AML-193 (cell line): ENCODE measurements at places on chromosomes 16 and 17.
A peak's percentile ranks its signal among the peaks of the same experiment; 100 is the strongest.

- no peak for DNase-seq
These were observed 1503.7 kb downstream of the CDH11 start for GRCh38 chr16:63617990-63618763.

- DNase-seq: no peak
These were observed 75.7 kb upstream of the LHX1 start for GRCh38 chr17:36861531-36861930.

- DNase-seq: peak; percentile 72
These were observed 38.0 kb upstream of the CPHXL start for GRCh38 chr16:75764154-75764768.

DNA sequence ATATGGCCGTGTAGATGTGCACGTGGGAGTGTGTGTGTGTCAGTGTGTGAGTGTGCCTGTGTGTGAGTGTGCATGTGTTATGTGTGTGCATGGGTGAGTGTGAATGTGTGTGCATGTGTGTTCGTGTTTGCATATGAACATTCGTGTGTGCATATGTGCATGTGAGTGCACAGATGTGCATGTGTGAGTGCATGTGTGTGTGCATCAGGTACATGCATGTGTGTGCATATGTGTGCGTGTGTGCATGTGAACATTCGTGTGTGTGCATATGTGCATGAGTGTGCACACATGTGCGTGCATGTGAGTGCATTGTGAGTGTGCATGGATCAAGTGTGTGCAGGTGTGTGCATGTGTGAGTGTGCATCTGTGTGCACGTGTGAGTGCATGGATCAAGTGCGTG, 2.5 kb upstream of the TPSAB1 start:
- DNase-seq: no peak

DNA sequence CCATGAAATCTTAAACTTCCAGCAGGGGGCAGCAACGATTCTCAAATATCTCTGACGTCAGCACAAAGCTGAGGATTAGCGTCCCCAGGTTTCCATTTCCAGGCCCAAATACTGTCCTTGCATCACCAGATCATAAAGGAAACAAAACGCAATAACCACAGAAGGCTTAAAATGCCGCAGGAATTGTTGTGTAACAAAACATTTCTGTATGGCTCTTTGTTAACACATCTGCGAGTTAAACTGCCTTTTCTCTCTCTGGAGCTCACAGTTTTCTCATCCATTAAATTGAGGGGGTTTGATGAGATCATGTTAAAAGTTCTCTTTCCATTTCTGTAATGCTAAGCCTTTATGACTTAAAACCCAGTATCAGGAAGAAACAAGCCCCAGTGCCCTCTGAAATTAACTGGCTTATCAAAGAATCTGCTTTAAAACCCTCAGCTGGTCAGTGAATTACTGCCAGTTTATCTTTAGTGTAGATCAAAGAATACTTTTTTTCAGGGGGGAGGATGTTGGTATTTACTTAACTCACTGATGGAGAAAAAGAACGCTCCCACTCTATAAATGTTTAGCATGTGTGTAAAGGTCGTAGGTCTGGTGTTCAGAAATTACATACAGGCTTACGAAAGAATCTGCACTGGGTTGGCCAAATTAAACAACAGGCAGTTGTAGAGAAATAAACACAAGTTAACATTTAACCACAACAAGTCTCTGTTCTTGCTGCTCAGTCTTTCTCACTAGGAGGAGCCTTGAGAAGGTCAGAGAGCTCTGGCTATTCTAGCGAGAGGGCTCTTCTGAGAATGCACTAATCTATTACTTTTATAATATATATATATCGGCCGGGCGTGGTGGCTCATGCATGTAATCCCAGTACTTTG, 10.6 kb upstream of the TERF2 start:
- DNase-seq: peak; percentile 93

DNA sequence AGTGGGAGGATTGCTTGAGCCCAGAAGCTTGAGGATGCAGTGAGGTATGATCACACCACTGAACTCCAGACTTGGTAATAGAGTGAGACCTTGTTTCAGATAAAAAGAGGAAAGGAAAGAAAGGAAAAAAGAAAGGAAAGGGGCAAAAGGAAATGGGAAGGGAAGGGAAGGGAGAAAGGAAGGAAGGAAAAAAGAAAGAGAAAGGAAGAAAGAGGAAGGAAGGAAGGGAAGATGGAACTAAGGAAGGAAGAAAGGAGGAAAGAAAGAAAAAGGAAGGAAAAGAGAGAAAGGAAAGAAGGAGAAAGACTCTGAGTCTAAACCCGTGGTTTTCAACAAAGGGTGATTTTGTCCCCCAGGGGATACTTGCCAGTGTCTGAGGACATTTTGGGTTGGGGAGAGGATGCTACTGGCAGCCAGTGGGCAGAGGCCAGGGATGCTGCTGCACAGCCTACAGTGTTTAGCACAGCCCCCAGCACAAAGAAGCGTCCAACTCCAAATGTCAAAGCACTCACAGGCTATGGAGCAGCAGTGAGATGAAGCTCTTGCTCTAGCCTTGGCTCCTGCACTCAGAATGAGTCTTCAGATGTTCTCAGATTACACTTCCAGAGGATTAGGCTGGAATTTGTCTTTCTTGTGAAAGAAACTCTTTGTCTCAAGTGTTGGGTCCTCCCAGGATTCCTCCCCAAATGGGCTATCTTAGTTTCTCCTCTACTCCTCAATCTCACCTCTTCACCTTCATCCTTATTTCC, 64.2 kb downstream of the BMERB1 start:
- no peak for DNase-seq

GRCh38 chr17:65489413-65490155, 71.9 kb downstream of the AXIN2 start:
- DNase-seq: no peak

GRCh38 chr16:9091867-9092281, 430 bp downstream of the HAPSTR1 start:
- no peak for DNase-seq

GRCh38 chr16:28883221-28883996, 5.1 kb downstream of the ATP2A1 start:
- no peak for DNase-seq

GRCh38 chr16:57152096-57153093, 33.4 kb downstream of the PSME3IP1 start:
- DNase-seq: no peak

DNA sequence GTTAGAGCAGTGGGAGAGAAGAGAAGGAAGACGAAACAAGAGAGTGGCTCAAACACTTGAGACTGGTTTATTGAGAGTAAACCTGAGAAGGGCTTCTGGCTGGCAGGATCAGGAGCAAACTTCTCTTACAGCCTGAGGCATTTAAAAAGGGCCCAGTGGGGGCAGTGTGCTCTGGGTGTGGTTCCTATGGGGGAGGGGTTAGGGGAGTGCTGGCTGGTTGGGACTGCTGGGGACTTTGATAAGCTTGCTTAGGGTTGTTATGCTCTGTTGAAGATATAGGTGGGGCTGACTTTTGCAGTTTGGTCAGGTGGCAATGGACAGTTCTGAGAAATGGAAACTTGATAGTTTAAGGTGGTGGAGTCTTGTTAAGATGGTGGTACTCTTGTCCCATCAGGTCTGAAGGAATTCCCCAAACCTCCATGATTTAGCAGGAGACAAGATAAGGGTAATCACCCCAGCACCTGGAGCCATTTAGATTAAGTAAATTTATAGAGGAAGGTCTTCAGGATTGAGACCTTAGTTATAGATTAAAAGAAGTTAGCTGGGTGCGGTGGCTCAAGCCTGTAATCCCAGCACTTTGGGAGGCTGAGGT, 79.3 kb downstream of the EMP2 start:
- DNase-seq: no peak
